ENCODE measurements at places on chromosomes 11 and 22. TPM values are rescaled to one million over a fixed set of nuclear protein-coding genes. Genes with fewer than 3 reads are reported as not detected.
A peak's percentile ranks its signal among the peaks of the same experiment; 100 is the strongest.

DNA sequence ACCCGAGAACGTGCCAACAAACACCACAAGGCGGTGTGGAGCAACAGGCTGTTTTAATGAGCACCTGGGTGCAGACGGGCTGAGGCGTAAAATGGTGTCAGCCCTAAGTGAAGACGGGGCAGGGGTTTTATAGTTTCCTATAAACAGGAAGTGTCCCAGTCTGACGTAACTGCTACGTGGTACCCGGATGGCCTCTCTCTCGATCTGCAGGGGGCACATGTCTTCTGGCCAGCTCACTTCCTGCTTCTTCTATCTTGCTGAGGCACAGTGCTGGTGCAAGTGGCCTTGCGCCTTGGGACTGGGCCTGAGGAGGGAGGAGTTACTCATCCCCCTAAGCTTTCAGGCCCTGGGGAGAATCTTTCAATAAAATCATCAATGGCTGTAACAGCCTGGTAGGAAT lies 20.9 kb downstream of the OOSP3 start:
- DNase-seq, result no peak

- no peak for DNase-seq
These were observed 1327.0 kb downstream of the BRD1 start for GRCh38 chr22:48500471-48501230.

DNA sequence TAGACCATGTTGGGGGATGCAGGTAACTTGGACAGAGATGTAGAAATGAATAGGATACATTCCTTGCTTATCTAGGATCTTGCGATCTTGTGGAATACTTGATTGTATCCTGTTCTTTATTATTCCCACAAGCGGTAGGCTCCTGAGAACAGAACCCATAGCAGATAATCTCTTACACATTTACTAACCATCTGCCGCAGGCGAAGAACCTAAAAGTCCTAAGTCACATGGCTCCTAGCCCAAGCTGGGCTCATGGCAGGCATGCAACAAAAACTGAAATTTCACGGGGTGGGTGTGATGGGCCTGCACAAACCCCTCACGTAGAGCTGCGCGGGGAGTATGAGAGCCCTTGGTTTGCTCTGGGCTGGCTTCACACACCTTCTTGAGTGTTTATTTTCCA lies 177.4 kb upstream of the NECTIN1 start:
- DNase-seq, result no peak

GRCh38 chr11:65952052-65952521 lies 6.8 kb downstream of the TSGA10IP start:
- no peak for DNase-seq

DNA sequence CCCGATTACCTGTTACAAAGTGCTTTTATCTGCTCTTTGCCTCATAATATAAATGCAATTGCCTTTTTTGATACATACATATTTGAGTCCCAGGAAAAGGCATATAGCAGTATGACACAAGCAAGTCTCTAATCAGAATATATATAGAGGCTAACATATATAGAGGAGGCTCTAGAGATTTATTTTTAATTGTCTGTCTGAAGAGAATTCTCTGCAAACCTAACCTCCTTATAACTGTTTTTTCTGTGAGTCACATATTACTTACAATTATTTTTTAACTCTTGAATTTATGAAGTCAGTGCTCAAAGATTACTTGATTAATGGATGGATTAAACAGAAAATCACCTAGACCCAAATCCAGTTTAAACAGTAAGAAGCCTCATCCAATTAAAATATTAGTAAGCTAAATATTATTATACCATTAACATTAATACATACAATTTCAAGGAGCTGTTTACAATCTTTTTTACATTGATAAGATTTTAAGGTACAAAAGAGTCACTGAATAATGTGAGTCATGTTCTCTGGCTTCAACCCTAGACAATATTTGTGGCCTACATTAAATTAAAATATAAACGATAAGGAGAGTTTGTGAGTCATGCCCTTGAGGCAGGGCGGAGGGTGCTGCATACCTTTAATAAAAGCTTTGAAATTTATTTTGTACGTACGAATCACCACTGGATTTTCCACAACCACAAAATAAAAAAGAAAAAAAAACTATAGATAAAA lies 19.2 kb upstream of the MMP13 start:
- DNase-seq, result no peak

DNA sequence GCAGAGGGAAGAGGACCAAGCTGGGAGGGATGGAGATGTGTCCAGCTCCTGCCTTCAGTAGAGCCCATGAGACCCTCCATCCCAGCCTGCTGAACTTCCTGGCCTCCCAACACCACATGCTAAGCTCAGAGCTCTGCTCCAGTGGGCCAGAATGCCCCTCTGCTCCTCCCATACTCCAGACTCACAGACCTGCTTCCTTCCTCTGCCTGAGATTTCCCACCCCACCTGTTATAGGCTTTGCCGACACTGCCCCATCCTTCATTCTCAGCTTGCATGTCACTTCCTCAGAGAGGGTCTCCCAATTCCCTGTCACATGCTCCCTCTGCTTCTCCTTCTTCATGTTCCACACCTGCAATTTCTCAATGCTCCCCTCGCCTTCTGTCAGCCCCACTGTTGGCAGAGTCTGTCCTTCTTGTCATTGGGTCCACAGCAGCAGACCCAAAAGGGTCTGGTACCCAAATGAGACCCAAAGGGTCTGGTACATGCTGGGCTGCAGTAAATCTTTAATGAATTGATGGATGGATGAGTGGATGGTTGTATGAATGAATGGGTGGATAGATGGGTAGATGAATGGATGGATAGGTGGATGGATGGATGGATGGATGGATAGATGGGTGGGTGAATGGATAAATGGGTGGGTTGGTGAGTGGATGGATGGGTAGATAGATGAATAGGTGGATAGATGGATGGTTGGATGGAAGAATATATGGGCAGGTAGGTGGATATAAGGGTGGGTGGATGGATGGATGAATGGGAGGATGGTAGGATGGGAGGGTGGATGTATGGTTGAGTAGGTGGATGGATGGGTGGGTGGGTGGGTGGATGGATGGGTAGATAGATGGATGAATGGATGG lies 105.3 kb upstream of the FGF3 start:
- DNase-seq, result no peak

- no peak for DNase-seq
These were observed 24.4 kb upstream of the PAMR1 start for GRCh38 chr11:35549787-35550186.

DNA sequence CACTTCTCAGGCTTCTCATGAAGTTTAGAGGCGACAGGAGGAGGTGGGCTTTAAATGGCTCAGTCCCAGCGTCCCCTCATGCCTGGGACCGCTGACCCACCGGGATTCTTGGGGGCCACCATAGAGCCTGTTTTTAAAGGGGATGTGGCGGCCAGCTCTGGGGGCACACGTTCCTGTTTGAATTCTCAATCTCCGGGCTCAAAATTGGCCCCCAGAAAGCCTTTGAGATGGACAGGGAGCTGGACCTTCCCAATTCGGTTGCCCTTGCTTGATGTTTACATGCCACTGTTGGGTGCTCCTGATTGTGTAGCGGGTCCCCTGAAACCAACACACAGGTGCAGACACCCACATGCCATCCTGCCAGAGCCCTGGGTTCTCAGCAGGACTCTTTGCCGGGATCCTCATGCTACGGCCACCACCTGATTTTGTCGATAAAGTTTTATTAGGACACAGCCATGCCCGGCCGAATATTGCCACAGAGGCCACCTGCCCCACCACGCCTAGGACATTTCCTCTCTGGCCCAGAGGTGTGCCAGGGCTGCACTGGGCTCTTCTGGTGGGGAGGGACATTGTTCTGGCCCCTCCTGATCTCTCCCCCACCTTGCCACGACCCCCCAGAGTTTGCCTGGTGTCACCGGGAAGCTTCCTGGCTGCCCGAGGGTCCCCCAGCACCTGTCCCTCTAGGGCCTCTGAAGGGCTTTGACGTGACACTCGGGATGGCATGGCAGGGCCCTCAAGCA lies 71.6 kb downstream of the KCNQ1 start:
- no peak for DNase-seq

- DNase-seq, result peak; percentile 43
These were observed 476 bp upstream of the BARX2 start for GRCh38 chr11:129374993-129375750.

DNA sequence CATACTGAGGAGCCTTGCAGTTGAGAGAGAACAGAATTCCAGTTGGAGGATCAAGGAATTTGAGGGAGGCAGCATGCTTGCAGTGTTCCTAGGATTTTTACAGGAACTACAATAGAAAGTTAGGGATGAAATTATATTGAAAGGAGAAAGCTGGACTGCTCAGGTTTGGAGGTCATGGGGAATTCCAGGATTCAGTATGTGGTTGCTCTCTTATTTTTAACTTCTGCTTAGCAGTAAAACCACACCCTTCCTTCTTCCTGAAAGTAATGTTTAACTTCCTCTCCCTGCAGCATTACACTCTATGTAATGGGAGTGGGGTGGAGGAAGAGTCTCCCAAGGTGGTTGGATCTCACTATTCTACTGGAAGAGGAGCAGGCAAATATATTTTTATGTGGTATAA lies 31.3 kb downstream of the CTNND1 start:
- DNase-seq, result no peak

- DNase-seq, result no peak
These were observed 20.1 kb downstream of the SUN2 start for GRCh38 chr22:38735465-38736256.

- DNase-seq, result no peak
These were observed 16.0 kb downstream of the CALCA start for GRCh38 chr11:14956111-14956510.

- no peak for DNase-seq
These were observed 155.2 kb downstream of the BBOX1 start for GRCh38 chr11:27195837-27196202.

DNA sequence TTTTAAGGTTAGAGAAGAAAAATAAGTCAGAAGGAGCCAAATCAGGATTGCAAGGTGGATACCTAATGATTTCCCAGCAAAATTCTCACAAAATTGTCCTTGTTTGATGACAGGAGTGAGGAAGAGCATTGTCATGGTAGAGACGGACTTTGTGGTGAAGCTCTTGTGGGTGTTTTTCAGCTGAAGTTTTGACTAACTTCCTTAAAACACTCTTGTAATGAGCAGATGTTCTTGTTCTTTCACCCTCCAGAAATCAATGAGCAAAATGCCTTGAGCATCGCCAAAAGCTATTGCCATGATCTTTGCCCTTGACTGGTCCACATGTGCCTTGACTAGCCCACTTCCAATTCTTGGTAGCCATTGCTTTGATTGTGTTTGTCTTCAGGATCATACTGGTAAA lies 20.0 kb downstream of the CALCB start:
- no peak for DNase-seq

SLC43A1 gene
- total RNA-seq, result 10.4 TPM

ISX gene
- total RNA-seq, result not detected

KRTAP5-3 gene
- total RNA-seq, result not detected

PKDREJ gene
- not detected for total RNA-seq

OR52M1 gene
- total RNA-seq, result not detected

FBLN1 gene
- 238 TPM for total RNA-seq

OR5B21 gene
- total RNA-seq, result not detected

Measured in endothelial cell (in vitro differentiated cells).